ENCODE measurements at places on chromosomes 1 and 21.

DNA sequence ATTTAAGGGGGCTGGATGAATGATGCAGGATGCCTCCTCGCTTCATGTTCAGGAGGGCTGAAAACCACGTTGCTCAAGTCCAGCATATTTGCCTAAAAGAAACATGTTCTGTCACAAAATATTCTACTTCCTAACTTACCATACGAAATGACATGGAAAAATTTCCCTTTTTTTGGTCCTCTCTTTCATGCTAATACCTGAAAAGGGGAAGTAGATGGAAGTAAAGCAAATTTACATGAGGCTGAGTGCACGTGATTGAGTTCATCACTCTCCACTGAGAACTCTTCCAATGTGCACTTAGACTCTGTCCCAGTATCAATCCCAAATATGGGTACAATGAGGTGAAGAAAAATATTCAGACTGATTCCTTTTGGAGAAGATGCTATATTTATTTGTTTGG, 23.0 kb downstream of the XCL2 start:
- DNase-seq: no peak

DNA sequence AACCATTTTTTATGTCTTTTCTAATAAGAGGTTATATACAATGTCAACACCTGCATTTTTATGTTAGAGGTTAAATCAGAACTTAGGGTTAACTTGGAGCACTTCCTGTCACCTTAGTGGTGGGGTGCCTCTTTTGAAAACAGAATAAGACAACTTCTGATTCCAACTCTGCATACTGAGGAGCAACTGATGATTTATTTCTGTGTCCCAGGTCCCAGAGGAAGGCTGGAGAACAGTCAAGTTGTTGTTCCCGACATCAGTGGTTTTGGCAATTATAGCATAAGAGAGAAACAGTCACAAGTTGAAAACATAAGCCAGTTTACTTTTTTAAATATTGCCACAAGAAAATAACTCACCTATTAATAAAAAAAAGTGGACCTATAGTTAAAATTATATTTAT, 871.0 kb upstream of the ADAMTS5 start:
- no peak for DNase-seq

DNA sequence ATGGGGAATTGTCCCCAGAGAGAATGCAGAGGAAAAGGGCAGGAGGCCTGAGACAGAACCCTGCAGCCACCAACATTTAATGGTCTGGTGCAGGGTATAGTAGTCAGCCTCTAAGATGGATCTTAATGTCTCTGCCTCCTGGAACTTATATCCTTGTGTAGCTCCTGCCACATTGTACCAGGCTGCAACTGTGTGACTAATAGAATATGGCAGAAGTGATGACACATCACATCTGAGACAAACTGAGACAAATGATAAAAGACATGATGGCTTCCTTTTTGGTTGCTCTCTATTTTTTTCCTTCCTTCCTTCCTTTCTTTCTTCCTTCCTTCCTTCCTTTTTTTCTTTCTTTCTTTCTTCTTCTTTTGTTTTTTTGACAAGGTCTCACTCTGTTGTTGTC, 37.1 kb upstream of the CYP4B1 start:
- DNase-seq: no peak

DNA sequence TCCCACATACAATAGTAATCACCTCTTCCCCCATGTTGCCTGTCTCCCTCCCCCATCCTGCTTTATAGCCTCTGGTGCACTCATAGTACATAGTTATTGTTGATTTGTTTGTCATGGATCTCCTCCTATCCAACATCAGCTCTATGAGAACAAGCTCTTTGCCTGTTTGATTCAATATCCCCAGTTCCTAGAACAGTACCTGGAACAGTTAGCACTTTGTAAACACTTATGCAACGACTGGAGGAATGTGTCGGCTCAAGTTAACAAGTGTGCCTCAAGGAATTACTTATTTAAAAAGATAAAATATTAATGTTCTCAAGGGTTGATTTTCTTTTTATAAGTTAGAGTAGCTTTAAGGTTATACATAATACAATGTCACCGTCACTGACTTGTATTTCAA, 271.6 kb upstream of the KAZN start:
- DNase-seq: no peak

DNA sequence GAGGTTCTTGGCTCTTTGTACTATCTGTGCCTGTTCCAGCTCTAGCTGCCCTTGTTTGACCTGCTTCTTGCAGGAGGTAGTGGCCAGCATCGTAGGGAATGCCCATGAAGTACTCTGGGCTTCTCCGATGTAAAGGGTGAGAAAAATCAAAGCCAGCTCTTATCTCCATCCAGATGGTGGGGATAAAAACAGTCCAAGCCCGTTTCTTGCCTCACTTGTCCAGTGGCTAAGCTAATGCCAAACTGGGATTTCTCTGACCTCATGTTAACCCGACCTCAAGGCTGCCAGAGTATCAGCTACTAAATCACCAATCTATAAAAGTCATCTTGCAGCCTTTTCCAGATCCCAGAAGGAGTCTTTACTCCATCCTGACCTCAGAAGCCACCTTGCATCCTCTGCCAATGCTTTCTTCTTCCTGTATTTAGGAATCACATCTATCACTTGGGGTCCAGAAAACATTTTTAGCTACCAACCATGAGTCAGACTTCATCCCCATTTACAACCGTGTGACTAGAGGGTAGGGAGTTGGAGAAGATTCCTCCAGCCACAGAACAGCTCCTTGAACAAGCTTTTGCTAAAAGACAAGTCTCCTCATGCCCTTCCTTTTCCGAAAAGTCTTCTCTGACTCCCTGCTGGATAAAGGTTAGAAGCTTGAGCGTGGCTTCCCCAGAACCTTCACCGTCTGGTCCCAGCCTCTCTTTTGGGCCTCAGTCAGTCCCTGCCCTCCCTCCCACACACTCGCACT, 35.9 kb downstream of the KCNC4 start:
- DNase-seq: no peak
